ENCODE measurements at places on chromosomes 16 and 17.

DNA sequence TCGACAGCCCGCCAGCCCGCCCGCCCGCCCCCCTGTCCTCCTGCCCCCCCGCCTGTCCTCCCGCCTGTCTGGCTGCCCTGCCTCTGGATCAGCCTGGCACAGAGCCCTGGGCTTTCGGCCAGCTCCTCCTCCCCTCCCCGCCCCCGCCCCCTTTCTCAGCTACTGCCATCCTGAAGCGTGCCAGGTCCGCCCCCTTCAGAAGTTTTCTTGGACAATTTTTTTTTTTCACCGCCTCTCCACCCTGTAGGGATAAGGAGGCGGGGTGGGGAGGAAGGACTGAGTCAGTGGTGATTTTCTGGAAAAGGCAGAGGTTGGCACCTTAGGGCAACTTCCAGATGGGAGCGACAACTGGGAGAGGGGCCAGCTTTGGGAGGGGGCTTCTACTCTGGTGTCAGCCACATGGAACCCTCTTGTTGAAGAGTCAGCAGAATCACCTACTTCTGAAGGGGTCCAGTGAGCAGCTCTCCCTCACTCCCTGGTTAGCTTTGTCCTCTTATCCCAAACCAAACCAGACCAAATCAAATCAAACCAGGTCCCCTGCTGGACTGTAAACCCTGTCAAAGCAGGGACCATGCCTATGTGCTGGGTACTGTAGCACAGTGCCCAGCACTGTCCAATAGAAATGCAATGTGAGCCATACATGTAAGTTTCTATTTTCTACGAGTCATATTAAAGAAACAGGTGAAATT lies 19.7 kb downstream of the IGF2BP1 start:
- DNase-seq, result peak; percentile 91

- DNase-seq, result no peak
Measured at GRCh38 chr17:3771140-3771539, 29.8 kb downstream of the ITGAE start.

DNA sequence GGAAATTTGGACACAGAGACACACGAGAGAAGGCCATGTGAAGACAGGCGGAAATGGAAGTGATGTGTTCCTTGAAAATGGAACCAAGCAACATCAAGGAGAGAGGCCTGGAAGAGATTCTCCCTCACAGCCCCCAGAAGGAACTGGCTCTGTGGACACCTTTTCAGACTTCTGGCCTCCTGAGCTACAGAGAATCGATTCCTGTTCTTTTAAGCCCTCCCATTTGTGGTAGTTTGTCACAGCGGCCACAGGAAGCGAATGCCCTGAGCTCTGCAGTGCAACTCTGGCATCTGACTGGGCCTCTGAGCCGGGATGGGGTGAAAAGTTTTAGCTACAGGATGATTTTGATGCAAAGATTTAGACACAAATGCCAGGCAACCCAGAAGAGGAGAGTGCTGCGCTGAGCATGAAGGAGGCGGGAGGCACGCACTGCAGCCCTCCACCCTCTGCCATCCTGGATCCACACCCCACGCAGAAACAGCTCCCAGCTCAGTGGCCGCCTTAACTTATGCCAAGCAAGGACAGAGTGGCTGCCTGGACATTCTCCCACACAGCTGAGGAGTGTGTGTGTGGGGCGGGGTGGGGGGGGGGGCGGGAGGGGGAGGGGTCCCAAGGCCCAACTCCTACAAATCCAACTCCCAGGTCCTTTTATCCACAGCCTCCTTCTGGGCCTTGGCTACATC lies 2.2 kb downstream of the TIMP2 start:
- no peak for DNase-seq

- peak; percentile 75 for DNase-seq
Measured at GRCh38 chr16:4309833-4310266, 6.0 kb upstream of the GLIS2 start.

DNA sequence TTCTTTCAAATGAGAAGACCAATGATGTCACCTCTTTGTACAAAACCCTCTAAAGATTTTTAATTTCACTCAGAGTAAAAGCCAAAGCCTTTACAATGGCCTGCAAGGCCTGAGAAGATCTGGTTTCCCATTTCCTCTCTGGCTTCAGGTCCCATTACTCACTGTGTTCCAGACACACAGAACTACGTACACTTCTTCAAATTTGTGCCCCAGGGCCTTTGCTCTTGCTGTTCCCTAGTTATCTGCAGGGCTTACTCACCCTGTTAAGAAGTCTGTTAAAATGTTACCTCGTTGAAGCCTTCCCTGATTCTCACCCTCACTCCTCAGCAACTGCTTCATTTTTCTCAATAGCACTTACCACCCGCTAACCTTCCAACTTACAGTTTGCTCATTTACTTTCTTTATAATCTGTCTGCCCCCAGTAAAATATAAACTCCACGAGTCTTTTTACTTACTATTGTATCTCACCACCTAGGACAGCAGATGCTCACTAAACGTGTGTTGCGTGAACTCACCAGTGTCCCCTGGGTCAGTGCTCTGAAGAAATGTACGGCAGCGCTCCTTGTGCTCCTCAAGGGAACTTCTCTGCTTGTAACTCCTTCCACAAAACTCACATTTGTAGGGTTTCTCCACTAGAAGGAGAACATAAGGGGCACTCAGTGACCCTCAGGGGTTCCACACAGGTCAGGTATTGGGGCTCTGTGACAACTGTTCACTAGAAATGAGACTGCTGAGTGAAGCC lies 50.2 kb downstream of the GRB7 start:
- DNase-seq, result no peak
